ENCODE measurements at places on chromosomes 12 and 14.

GRCh38 chr12:78792052-78792698 lies 72.4 kb upstream of the SYT1 start:
- no peaks in the 10 kb centered on the region for H3K36me3 ChIP-seq
- H3K27ac ChIP-seq, result no peak overlapping the region

- H3K4me1 ChIP-seq, result no peaks in the 10 kb centered on the region
- DNase-seq, result no peak
- H3K36me3 ChIP-seq, result no peaks in the 10 kb centered on the region
- H3K27me3 ChIP-seq, result no peaks in the 10 kb centered on the region
- H3K27ac ChIP-seq, result no peak overlapping the region
These were observed 612.5 kb downstream of the FSCB start for GRCh38 chr14:43894534-43894933.

GRCh38 chr14:47085678-47086077 lies 434.1 kb upstream of the RPL10L start:
- no peaks in the 10 kb centered on the region for H3K27me3 ChIP-seq
- no peak overlapping the region for H3K4me3 ChIP-seq
- H3K4me1 ChIP-seq, result no peaks in the 10 kb centered on the region
- no peak for DNase-seq

- no peak overlapping the region for H3K27ac ChIP-seq
- H3K4me1 ChIP-seq, result no peaks in the 10 kb centered on the region
- no peak overlapping the region for H3K4me3 ChIP-seq
These were observed 39.1 kb downstream of the CCDC175 start for GRCh38 chr14:59537476-59537875.

GRCh38 chr12:94244165-94245133 lies 96.1 kb downstream of the PLXNC1 start:
- H3K27me3 ChIP-seq, result no peaks in the 10 kb centered on the region
- H3K4me3 ChIP-seq, result peak overlapping the region; percentile 25
- H3K4me1 ChIP-seq, result peaks cover 41% of the 10 kb centered on the region
- peaks cover 61% of the 10 kb centered on the region for H3K36me3 ChIP-seq

- H3K27ac ChIP-seq, result no peak overlapping the region
- no peaks in the 10 kb centered on the region for H3K36me3 ChIP-seq
- peaks cover 6% of the 10 kb centered on the region for H3K27me3 ChIP-seq
These were observed 70.7 kb downstream of the SLC8A3 start for GRCh38 chr14:70118064-70118463.

DNA sequence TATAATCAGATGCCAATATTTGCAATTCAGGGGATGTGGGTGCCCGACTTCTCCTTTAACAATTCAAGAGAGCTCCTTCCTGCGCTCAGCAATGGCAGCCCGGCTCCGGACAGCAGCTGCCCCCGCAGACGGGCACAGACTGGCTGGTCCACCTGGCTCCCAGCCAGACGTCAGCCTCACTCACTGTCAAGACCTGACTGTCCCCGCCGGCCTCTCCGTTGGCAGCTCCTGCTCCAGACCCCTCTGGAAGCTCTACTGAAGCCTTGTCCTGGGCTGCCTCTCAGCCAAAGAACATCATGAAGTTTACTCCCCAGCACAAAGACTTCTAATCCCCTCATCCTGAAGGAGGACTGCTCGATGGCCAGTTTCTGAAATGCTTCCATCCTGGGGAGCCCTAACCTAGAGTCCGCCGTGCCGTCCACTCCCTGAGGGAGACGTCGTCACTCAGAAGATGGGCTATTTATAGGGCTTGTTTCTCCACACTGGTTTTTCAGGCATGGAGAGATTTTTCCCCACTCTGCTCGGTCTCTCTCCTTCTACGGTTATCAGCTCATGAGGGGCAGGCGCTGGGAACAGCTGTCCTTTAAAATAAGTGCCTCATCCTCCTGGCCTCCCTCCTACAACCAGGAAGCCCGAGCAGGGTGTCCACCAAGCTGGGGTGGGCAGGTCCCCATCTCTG lies 126.2 kb downstream of the RFLNA start:
- H3K4me1 ChIP-seq, result no peaks in the 10 kb centered on the region
- no peaks in the 10 kb centered on the region for H3K27me3 ChIP-seq
- no peak overlapping the region for H3K27ac ChIP-seq
- no peak overlapping the region for H3K4me3 ChIP-seq

- no peak for DNase-seq
- H3K4me3 ChIP-seq, result no peak overlapping the region
- peaks cover 52% of the 10 kb centered on the region for H3K4me1 ChIP-seq
- H3K27ac ChIP-seq, result no peak overlapping the region
- no peaks in the 10 kb centered on the region for H3K27me3 ChIP-seq
These were observed 5.3 kb downstream of the EIF2S1 start for GRCh38 chr14:67365476-67365875.
